Motor neuron (in vitro differentiated cells): ENCODE measurements at places on chromosomes 1 and 21. TPM values are rescaled to one million over a fixed set of nuclear protein-coding genes. Genes with fewer than 3 reads are reported as not detected.

The KRTAP24-1 gene
- 0.31 TPM in 1 of 2 replicates, not detected in the other for total RNA-seq

The INTS7 gene
- 13.1 and 13.9 TPM in 2 replicates for total RNA-seq

The AVPR1B gene
- 0.05 and 0.13 TPM in 2 replicates for total RNA-seq

The SOX13 gene
- total RNA-seq = 11.4 and 12.8 TPM in 2 replicates

The RGS8 gene
- 8.5 and 9.6 TPM in 2 replicates for total RNA-seq

The SESN2 gene
- 17.5 and 18.5 TPM in 2 replicates for total RNA-seq

The FLG2 gene
- total RNA-seq = 0.07 TPM in 1 of 2 replicates, not detected in the other

The SLC30A2 gene
- 0.31 and 1.4 TPM in 2 replicates for total RNA-seq

The NOTCH2 gene
- total RNA-seq = 46.2 and 51.8 TPM in 2 replicates

The AJAP1 gene
- 0.17 and 1.2 TPM in 2 replicates for total RNA-seq

The DDR2 gene
- total RNA-seq = 4.1 and 4.4 TPM in 2 replicates

The LCE2C gene
- 1.2 and 1.4 TPM in 2 replicates for total RNA-seq

The VANGL2 gene
- 5.9 and 6.2 TPM in 2 replicates for total RNA-seq

The REN gene
- 0.75 and 0.87 TPM in 2 replicates for total RNA-seq

The CLCA4 gene
- not detected in 2 replicates for total RNA-seq

The SPATC1L gene
- 10.8 and 14.7 TPM in 2 replicates for total RNA-seq

The CADM3 gene
- 123 and 125 TPM in 2 replicates for total RNA-seq

The MUL1 gene
- total RNA-seq = 21.0 and 22.5 TPM in 2 replicates

The C1orf94 gene
- total RNA-seq = 0.58 TPM in 1 of 2 replicates, not detected in the other

The TMEM269 gene
- 0.36 and 0.77 TPM in 2 replicates for total RNA-seq

The U2AF1 gene
- 8.5 and 20.6 TPM in 2 replicates for total RNA-seq

The LCE1F gene
- total RNA-seq = not detected in 2 replicates

The LYPD8 gene
- not detected in 2 replicates for total RNA-seq

The DNASE2B gene
- total RNA-seq = not detected in 2 replicates
